RPMI8226 (cell line): ENCODE measurements at places on chromosomes 7 and 10.

DNA sequence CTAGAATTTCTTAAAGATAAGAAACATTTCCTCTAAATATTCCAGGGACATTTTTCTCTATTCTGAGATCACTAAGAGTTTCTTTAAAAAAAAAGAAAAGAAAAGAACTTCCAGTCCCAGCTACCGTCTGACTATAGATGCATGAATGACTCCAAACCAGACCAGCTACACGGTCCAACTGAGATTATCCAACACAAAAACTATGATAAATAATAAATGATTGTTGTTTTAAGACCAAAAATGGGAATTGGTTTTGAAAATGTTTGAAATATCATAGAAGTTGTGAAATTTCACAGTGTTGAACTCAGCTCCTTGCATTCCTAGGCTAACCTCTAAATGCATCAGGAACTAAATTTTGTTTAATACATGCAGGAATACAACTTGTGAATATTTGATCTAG is 1619.6 kb upstream of the LRRTM3 start:
- DNase-seq: no peak

DNA sequence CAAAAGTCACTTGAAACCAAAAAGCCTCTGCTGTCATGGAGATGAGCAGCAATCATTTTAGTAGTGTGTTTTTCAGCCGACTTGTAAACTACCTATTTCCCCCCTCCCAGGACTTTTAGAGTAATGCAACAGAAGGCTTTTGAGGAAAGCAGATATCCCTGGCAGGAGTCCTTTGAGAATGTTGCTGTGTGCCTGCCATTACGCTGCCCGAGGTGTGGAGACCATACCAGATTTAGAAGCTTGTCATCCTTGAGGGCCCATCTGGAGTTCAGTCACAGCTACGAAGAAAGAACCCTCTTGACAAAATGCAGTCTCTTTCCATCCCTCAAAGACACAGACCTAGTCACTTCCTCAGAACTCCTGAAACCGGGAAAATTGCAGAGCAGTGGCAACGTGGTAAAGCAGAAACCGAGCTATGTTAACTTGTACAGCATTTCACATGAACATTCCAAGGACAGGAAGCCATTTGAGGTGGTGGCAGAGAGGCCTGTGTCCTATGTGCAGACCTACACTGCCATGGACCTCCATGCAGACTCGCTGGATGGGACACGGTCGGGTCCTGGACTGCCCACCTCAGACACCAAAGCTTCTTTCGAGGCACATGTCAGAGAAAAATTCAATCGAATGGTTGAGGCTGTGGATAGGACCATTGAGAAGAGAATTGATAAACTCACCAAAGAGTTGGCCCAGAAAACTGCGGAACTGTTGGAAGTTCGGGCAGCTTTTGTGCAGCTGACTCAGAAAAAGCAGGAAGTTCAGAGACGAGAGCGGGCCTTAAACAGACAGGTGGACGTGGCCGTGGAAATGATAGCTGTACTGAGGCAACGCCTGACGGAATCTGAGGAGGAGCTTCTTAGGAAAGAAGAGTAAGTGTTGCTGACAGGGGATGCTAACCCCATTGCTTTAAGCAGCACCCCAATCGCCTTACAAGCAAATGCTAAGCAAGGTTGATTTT is 2.2 kb downstream of the ZNF365 start:
- no peak for DNase-seq

GRCh38 chr10:111481866-111482265 is 405.0 kb downstream of the ADRA2A start:
- DNase-seq: no peak

DNA sequence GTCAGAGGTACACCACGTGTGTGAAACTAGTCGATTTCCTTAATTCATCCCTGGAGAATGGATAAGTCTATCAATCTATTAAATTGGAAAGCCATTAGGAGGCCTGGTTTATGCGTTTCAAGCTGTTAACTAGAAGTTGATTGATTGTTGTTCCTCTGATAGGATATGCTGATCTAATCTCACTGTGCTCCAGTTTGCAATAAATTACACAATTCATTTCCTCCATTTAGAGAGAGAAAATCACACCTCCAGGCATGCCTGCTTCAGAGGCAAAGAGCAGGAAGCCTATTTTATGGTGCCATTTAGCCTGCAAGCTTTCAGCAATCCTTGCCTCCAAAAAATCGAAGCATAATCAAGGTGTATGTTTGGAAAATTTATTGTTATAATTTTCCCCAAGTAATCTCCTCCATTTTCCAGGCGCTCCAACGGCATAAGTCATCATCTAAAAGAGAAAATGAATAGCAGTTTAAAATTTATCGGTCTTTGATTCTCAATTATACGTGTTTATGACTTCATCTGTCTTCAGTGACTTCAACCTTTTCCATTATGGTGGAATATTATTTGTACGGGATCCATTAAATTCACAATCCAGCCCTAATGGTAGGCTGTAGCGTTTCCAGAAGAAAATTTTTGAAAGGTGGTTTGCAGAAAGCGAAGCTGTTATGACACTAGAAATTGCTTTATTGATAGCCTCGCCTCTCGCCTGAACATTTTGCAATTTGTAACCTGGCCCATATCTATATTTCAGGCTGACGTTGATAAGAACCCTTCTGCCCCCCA is 42.9 kb upstream of the HMX3 start:
- DNase-seq: no peak

- DNase-seq: no peak
These were observed 268.7 kb downstream of the CELF2 start for GRCh38 chr10:11286261-11286852.

DNA sequence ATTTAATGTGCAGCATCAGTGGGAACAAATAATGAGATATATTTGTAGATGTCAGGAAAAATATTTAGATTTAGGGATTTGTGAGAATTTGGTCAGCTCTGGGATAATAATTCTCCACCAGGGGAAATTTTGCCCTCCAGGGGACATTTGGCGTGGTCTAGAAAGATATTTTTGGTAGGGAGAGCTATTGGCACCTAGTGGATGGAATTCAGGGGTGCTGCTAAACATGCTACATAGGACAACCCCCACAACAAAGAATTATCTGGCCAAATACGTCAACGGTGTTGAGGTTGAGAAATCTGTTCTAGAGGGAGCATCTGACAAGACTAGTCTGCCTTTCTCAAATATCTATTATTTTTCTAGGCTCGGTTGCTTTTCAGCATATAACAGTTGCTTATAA is 2.1 kb downstream of the ADK start:
- DNase-seq: no peak

- no peak for DNase-seq
These were observed 118.2 kb downstream of the ANK3 start for GRCh38 chr10:60271319-60272040.

- peak; percentile 28 for DNase-seq
These were observed 29.5 kb upstream of the TMEM72 start for GRCh38 chr10:44881649-44882048.

DNA sequence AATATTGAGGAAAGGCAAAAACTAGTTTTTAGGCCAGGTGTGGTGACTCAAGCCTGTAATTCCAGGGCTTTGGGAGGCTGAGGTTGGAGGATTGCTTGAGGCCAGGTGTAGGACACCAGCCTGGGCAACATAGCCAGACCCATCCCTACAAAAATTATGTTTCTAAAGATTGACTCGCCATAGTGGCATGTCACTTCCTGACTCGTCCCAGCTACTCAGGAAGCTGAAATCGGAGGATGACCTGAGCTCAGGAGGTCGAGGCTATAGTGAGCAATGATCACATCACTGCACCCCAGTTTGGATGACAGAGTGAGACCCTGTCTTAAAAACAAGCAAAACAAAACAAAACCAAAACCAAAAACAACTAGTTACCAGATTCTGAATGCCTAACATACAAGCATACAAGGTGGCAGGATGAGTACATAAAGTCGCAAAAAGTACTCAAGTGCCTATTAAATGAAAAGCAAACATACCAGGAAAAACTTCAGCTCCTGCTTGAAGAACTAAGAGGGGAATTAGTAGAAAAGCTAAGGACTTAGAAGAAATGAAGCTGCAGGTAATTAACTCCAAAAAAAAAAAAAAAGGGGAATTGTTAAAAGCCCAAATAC is 14.1 kb downstream of the ZNF398 start:
- no peak for DNase-seq

DNA sequence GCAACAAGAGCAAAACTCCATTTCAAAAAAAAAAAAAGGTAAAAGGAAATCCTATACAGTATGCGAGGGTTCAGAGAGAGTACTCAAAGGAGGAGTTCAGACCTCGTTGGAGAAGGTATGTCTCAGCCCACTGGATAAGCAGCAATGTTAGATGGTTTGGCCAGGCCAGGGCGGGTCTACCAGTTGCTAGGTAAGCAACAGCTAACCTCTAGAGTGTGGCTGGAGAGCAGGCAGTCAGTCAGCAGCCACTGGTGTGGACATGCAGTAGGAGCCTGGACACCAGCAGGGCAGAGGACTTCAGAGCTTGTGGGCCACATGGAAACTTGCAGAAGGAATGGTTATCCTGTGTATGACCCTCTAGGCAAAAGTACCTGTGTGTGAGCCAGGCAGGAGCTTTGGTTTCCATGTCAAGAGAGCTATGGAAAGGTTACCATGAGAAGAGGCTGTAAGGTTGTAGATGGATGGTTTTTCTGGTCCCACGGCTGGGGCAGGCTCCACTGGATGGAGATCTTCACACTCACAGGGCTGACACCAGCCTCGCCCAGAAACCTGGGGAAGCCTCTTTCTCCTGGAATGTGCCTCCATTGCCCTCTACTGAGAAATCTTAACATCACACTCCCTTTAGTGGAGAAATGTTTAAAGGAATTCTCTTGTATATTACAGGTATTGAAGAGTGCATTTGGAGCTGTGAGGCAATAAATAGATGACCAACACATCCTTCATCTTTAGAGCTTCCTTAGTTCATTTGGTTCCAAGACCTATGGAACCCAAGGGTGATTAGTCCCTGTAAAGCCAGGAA is 63.6 kb downstream of the CCDC186 start:
- DNase-seq: no peak

DNA sequence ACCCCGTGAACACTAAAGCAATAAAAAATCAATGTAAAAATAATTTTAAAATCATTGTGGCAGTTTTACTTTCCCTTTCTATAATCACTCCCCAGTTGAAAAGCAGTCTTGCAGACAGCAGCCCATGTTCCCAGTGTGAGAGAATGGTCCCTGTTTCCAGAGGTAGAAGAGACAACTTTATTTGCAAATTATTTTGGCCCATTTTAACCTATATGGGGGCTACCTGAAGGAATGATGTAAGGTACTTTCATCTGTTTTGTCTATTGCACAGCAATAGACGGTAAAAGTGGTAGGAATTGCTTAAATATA is 559.8 kb downstream of the ZWINT start:
- no peak for DNase-seq

DNA sequence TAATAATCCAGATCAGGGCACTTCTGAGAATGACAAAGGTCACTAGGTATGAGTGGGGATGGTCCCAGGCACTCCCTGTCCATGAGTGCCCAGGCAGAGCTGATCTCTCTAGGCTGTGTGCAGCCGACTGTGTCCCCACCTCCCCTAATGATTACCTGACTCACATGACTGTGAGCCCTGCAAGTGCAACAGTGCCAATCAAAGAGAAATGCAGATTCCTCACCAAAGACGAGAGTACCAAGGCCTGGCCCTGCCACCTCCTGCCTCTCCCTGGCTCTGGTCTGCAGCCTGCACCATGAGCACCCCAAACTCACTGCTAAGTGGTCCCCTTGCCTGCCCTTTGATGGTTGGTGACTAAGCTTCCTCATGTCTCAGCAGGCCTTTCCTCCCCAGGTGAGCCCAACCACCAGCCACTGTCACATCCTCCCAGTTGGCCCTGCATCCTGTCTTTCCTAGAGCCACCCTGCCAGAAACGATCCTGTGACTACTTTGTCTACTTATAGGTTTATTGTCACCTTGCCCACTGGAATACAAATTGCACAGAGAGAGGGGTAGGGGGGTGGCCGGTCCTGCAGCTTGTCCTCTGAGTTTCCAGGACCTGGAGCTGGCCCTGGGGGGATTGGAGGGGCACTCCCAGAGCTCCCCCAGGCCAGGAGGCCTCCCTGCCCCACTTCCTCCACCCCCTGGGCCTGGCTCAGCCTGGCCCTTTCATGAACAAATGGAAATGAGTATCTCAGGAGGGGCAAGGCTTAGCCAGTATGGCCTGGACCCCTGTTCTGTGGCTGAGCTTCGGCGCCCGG is 22.4 kb upstream of the GDF10 start:
- DNase-seq: peak; percentile 16

GRCh38 chr7:74037609-74038008 is 9.6 kb downstream of the ELN start:
- no peak for DNase-seq

- peak; percentile 4 for DNase-seq
These were observed 53.7 kb downstream of the TAF3 start for GRCh38 chr10:7872041-7872442.

DNA sequence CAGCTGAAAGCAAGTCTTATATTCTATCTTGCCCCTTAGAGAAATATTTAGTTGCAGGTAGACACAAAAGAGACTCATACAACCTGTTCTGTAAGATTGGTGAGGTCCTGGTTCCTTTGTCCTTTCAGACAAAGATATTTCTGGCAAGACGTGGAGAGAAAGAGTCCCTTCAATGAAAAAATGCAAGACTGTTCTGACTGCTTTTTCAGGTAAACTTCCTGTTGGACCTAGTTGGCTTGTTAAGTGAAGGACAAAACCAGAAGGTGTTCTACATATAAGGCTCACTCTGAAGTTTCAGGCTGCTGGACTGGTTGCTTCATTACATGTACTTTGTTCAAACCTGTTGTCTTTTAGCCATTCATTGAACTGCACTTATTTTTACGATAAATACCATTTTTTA is 119.0 kb upstream of the PTPRZ1 start:
- DNase-seq: no peak

DNA sequence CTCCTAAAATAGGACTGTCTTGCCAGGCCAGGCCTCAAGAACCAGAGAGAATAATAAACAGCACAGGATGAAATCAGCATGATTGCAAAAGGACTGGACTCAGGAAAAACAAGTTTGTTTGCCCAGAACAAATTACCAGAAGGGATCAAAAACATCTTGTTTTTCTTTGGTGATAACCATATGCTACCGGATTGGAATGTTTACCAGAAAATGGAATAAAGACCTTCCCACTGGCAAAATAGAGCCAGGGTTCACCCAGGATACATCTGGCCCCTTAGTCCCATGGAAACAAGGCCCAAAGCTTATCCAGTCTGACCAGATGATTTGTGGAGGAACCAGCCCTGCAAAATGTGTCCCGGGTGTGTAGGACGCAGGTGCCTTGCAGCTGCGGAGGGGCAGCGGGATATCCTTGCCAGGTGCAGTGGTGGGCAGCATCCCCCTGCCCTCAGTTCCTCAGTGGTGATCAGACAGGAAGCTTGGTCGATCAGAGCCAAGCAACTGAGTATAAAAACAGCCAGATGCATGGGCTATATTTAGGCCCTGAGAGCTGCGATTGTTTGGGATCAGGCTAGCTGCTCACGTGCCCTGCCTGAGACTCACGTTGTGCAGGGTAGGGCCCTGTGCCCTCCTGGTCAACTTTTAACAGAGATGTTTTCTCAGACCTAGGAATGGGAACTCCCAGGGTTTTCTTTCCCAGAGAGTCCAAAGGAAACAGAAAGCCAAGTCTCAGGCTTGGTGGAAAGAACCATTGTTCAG is 4.6 kb upstream of the ZNF22 start:
- DNase-seq: peak; percentile 83

DNA sequence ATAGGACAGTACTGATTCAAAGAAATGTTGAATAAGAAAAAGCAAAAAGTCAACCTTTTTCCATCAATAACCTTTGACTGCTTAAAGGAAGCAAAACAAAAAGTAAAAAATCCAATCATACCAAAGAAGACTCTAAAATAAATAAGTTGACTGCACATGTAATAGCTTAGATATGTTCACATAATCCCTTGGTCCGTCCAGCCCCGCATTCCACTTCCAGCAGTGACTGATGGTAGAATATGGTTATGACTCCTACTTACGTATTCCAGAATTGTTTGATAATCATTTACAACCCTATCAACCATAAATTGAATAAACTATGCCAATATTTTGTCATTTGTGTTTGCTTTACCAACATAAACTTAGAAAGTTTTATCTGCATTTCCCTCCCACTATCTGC is 77.9 kb downstream of the CTNNA3 start:
- DNase-seq: no peak
